ENCODE measurements at places on chromosomes 11 and 22. TPM values are rescaled to one million over a fixed set of nuclear protein-coding genes. Genes with fewer than 3 reads are reported as not detected.

GRCh38 chr11:1889224-1889930 lies 2.3 kb downstream of the PRR33 start:
- peaks cover 49% of the 10 kb centered on the region for H3K36me3 ChIP-seq
- DNase-seq = no peak
- no peak overlapping the region for H3K4me3 ChIP-seq
- no peak overlapping the region for H3K27ac ChIP-seq

- no peak overlapping the region for H3K4me3 ChIP-seq
- DNase-seq = no peak
- H3K36me3 ChIP-seq = no peaks in the 10 kb centered on the region
- H3K27me3 ChIP-seq = no peaks in the 10 kb centered on the region
- H3K4me1 ChIP-seq = peaks cover 27% of the 10 kb centered on the region
- peak overlapping the region; percentile 79 for H3K27ac ChIP-seq
Observed at GRCh38 chr11:36016263-36016662, 72.4 kb downstream of the LDLRAD3 start.

- H3K4me1 ChIP-seq = peaks cover 5% of the 10 kb centered on the region
- no peaks in the 10 kb centered on the region for H3K36me3 ChIP-seq
Observed at GRCh38 chr11:125156346-125157117, 8.0 kb upstream of the PKNOX2 start.

DNA sequence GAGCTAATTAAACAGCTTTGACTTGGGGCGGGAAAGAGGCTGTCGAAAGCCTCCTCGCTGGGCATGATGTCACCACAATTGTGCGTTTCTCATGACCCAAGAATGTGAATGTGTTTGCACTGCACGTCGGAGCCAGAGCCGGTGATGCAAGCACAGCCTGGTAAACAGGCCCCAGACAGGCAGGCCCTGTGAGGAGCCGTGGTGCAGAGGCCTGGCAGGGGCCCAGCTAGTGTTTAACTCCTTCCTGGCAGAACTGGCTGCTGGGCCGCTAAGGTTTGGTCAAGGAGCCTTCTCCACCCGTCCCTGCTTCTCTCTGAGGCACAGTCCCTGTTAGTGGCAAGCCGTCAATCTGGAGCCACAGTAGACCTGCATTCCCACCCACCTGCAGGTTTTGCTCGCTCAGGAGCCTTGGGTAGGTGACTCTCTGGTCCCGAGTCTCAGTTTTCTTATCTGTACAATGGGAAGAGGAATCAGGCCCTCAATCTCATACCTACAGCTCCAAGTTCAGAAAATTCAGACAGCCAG lies 25.4 kb upstream of the SMTN start:
- no peak overlapping the region for H3K4me3 ChIP-seq
- H3K36me3 ChIP-seq = no peaks in the 10 kb centered on the region
- no peaks in the 10 kb centered on the region for H3K27me3 ChIP-seq
- peak; percentile 95 for DNase-seq

MMP13 gene
- total RNA-seq = 0.04 TPM

GRCh38 chr11:116505298-116506262 lies 267.2 kb downstream of the BUD13 start:
- no peak for DNase-seq
- no peak overlapping the region for H3K4me3 ChIP-seq
- no peak overlapping the region for H3K27ac ChIP-seq
- H3K27me3 ChIP-seq = peaks cover 56% of the 10 kb centered on the region

DNA sequence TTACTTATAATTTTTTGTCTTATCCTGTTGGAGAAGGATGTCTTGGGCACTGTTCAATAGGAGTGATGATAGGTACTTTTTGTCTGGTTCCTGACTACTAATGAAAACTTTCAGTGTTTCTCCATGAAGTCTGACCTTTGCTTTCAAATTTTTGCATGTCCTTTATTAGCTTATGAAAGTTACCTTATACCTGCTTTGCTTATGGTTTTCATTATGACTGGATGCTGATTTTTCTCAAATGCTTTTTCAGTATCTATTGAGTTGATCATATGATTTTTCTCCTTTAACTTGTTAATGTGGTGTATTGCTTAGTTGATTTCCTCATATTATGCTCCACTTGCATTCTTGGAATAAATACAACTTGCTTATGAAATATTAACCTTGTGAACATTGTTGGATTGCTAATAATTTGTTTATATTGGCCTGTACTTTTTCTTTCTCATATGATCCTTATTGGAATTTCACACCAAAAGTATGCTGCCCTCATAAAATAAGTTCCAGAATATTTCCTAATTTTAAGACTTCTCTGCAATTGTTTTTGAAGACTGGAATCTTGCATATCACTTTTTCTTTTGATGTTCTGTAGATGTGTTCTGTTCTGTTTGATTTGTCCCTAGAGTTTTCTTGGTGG lies 85.0 kb upstream of the SC5D start:
- no peaks in the 10 kb centered on the region for H3K4me1 ChIP-seq
- H3K4me3 ChIP-seq = no peak overlapping the region
- H3K36me3 ChIP-seq = no peaks in the 10 kb centered on the region
- H3K27ac ChIP-seq = no peak overlapping the region

DNA sequence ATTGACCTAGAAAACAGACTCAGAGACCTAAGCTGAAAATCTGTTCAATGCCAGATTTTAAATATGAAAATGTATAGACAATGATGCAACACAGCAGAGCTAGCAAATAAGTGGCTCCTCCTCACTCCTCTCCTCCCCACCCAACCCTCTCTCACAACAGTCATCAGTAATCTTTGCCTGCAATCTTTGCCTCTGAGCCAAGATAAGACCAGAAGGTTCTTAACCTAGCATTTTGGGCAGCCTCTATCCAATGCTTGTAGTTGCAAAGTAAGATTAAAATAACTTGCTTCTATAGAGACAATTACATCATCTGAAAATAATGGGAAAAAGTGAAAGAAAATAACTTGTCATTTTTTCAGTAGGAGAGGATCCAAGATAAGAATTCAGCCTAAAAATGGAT lies 117.3 kb downstream of the PARVA start:
- no peak overlapping the region for H3K27ac ChIP-seq
- no peak overlapping the region for H3K4me3 ChIP-seq
- H3K36me3 ChIP-seq = peaks cover 18% of the 10 kb centered on the region
- no peaks in the 10 kb centered on the region for H3K27me3 ChIP-seq
- no peak for DNase-seq

DNA sequence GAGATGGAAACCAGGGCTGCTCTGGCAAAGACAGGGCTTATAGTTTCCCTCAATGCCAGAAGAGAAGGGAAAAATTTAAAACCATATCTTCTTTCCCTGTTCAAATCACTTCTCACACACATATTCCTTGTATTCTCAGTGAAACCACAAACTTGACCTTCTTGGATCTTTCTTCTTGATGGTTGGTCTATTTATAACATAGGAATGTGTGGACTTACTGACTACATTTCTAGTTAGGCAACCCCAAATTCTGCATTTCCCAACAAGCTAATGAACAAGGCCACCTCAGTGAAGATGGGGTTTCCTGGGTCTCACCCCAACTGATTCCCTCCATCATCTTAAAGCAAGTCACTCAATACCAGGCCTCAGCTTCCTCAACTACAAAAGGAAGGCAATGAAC lies 3.8 kb upstream of the QSER1 start:
- DNase-seq = no peak
- no peak overlapping the region for H3K27ac ChIP-seq
- H3K27me3 ChIP-seq = no peaks in the 10 kb centered on the region
- H3K4me3 ChIP-seq = no peak overlapping the region
- peaks cover 3% of the 10 kb centered on the region for H3K4me1 ChIP-seq
- H3K36me3 ChIP-seq = no peaks in the 10 kb centered on the region
